ENCODE measurements at places on chromosomes 12 and 14.

GRCh38 chr12:8655421-8655820, 7.2 kb downstream of the MFAP5 start:
- DNase-seq: no peak

- DNase-seq: no peak
These were observed 863.3 kb downstream of the C12orf50 start for GRCh38 chr12:87165733-87166375.

- no peak for DNase-seq
These were observed 110.5 kb upstream of the FUT8 start for GRCh38 chr14:65301862-65302539.

DNA sequence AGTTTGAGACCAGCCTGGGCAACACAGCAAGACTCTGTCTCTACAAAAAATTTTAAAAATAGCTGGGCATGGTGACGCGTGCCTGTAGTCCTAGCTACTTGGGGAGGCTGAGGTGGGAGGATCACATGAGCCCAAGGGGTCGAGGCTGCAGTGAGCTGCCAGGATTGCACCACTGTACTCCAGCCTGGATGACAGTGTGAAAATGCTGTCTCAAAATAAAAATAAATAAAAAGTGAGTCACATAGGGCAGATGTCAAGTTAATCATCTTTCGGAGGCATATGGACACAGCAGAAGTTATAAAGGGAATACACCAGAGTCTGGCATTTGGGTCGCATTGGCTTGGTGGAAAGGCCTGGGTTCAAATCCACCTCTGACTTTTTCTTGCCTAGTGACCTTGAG, 92.7 kb downstream of the PHETA1 start:
- no peak for DNase-seq

DNA sequence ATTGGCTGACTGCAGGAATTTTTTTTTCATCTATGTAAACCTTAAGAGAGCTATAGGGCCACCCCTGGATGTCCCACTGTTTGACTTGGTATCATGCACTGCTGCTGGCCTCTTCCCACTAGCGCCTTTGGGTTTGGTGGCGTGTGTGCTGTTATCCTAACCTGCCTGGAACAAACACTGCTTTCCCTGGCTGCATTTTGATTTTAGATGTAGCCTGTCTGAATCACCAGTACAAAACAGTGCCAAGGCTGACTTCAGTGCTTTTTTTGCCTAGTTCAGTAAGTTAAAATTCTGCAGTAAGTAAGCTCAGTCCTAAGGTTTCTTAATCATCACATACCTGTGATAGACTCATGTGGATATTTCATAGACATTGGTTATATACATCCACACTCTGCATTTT, 99.2 kb downstream of the EML1 start:
- DNase-seq: no peak

GRCh38 chr14:68757618-68758081, 35.2 kb downstream of the ZFP36L1 start:
- no peak for DNase-seq

Measured in HS-5 (cell line).